ENCODE measurements at places on chromosomes 1 and 21.

- no peak for DNase-seq
These were observed 50.5 kb downstream of the ABL2 start for GRCh38 chr1:179178950-179179349.

DNA sequence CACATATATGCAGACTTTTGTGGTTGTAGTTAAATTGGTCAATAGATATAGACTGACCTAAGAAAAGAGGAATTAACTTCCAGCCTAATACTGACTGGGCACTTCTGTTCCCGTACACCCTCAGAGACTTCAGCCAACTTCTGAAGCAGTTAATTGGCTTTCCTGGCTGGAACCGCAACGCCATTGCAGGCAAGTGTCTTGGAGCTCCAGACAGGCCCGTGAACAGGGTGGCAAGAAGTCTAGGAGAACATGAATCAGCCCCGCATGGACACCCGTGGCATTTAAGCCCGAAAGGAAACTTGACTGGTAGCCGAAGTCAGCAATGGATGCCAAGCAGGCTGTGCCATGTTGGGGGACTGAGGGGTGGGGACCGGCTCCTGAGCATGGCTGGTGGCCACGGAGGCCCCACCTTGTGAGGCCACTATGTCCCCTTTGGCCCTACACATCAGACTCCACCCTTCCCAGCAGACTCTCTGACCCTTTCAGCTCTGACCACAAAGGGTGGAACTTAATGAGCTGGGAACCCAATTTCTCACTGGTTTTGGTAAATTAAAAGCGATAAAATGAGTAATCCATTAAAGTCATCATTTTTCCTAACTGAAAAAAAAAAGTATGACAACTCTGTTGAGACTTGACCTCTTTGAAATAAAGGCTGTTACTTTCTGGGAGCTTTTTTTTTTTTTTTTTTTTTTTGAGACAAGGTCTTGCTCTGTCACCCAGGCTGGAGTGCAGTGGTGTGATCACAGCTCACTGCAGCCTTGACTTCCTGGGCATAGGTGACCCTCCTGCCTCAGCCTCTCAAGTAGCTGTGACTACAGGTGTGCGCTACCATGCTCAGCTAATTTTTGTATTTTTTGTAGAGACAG, 54.1 kb downstream of the RUNX1 start:
- no peak for DNase-seq

- DNase-seq: no peak
These were observed 39.1 kb upstream of the GBP5 start for GRCh38 chr1:89311757-89312156.

DNA sequence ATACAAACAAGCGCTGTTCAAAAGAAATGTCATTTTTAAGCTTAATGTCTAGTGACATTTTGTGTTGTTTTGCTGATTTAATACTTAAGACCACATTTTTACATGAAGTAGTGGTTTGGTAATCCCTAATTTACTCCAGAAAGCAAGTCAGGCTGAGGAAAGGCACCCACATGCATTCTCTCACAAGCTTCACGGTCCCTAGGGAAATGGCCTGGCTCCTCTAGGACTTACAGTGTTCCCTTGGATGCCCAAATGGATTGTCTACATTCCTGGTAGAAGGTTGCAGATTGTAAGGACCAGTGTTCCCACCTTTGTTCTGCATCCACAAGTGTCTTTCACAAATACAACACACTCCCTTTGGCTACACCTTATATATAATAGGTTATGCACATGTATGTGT, 9.5 kb downstream of the GPSM2 start:
- DNase-seq: no peak

DNA sequence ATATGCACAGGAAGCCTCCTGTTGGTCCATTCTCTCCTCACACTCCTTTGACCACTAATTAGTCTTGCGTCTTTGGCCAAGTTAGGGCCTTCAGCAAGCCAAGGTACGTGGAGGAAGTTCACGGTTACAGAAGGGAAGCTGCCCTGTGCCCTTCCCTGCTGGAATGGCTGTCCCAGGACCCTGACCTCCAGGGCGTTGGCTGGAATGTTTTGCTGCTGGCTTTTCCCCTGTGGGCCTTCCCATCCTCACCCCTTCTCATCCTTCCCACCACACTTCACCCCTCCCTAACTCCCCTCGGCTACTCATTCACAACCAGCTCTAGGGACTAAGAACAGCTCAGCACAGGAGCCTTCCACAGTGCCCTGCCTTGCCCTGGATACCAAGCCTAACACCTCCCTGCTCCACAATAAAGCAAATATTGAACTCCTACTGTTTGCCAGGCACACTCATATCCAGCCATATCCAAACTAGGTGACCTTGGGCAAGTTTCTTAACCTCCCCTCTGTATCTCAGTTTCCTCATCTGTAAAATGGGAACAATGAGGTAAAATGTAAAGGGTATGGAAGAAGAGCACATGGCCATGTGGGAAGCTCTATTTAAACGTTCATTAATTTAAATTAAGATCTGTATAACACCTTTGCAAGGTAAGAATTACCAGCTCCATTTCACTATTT, 8.8 kb upstream of the CDCP2 start:
- no peak for DNase-seq

GRCh38 chr1:170707959-170708655, 44.2 kb downstream of the PRRX1 start:
- no peak for DNase-seq

DNA sequence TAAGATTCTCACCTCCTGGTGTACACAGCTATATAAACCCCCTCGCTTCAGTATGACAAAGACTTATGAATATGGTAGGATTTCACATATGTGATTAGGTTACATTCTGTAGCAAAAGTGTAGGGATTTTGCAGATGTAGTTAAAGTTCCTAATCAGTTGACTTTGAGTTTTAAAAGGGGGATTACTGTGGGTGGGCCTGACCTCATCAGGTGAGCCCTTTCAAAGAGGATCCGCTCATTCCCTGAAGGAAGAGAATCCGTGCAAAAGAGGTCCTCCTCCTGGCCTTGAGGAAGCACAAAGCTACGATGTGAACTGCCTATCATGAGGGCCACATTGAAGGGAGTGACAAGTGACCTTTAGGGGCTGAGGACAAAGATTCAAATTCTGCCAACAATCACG, 30.6 kb upstream of the KAZN start:
- no peak for DNase-seq

- no peak for DNase-seq
These were observed 36.6 kb downstream of the H3-3A start for GRCh38 chr1:226098870-226099835.

GRCh38 chr1:53552146-53552861, 93.1 kb downstream of the DMRTB1 start:
- no peak for DNase-seq

DNA sequence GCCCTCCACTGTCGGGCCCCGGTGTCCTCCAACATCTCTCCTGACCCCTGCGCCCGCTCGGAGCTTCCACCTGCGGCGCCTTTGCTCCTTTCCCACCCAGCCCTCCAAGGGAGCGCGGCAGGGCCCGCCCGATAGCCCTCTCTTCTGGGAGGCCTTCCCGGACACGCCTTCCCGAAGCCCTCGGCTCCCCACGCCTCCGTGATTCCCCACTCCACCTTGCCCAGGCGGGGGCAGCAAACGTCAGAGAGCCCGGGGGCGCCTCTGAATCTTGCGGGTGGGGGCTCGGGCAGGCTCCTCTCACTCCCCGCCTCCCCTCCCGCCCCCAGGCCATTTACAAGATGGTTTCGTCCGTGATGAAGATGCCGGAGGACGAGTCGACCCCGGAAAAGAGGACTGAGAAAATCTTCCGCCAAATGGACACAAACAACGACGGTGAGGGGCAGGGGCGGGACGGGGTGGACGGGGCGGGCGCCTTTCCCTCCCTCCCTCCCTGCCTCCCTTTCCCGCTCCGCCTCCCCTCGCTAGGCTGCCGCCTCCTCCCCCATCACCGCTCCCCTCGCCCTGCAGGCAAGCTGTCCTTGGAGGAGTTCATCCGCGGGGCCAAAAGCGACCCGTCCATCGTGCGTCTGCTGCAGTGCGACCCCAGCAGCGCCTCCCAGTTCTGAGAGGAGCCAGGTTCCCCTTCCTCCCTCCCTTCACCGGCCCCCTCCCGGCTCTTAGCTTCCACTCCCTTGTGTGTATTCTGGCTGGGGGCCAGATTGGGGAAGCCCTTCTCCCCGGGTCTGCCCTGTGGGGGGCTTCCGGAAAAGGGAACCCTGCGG, 7.1 kb downstream of the HPCA start:
- DNase-seq: no peak

DNA sequence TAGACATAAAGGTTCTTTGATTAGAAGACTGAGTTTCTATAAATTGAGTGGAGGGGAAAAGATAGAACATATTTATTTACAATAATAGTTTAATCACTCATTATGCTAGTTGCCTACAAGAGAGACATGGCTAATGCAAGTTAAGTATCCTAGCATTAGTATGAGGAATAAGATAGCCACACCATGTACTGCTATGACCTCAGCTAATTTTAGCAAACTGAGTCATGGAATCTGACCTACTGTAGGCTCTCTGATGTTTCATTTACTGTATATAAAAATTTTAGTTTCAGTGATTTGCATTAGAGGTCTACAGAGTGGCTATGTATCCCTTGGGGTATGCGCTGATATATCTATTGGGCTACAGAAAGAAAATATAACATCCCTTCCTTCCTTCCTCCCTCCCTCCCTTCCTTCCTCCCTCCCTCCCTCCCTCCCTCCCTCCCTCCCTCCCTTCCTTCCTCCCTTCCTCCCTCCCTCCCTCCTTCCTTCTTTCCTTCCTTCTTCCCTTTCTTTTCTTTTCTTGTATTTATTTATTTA, 5.8 kb downstream of the AGL start:
- DNase-seq: no peak

DNA sequence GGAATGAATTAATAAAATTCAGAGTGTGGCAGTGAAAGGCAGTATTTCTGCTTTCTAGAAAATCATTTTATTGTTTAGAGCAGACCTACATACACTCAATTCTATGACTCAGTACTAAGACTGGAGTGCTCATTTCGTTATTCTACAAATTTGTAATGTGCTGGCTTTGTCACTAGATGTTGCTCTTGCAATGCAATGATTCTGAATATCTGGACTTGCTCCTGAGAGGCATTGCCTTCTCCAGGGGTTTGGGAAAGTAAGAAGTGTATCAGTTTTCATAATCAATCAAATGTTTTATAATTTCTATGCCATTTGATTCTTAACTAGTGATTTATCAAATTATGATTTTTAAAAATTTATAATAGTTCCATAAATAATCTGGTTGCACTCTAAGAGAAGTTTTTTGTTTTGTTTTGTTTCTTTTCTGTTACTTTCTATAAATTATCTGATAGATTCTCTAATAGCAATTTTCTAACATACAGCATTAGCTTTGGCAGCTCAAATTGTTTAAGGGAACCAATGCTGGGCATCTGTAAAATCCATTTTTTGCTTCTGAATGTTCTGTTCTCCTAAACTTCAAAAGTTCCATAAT, 280.5 kb upstream of the SGIP1 start:
- DNase-seq: no peak

Measured in stimulated activated CD8-positive, alpha-beta memory T cell treated with anti-CD3 and anti-CD28 coated beads, Interleukin-4, amount 100 ng/mL, for 4 hours (primary cell).